Esophagus squamous epithelium (tissue), 5 donors: ENCODE measurements at places on chromosomes 7 and 10.

- no peak for DNase-seq
Measured at GRCh38 chr7:70693686-70694433, 438.1 kb upstream of the GALNT17 start.

DNA sequence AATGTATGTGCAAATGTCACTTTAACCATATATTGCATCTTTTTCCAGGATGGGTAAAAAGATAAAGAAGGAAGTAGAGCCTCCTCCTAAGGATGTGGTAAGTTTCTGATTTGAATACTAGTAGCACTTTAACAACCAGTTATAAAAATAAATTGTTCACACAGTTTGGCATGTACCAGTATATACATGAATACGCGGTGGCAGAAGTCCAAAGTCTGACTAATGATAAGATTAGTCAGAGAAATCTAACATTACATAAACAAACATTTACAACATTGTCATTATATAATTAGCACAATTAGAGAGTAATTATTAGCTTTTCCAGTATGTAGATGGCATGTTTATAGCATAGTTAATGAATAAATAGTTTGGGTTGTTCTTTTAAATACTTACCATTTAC, 4.1 kb downstream of the ARMC3 start:
- no peak for DNase-seq

GRCh38 chr7:4747746-4748145, 27.7 kb upstream of the AP5Z1 start:
- DNase-seq: no peak

- DNase-seq: no peak
Measured at GRCh38 chr7:77548206-77548605, 11.1 kb downstream of the PTPN12 start.
